ENCODE measurements at places on chromosomes 1 and 21.

DNA sequence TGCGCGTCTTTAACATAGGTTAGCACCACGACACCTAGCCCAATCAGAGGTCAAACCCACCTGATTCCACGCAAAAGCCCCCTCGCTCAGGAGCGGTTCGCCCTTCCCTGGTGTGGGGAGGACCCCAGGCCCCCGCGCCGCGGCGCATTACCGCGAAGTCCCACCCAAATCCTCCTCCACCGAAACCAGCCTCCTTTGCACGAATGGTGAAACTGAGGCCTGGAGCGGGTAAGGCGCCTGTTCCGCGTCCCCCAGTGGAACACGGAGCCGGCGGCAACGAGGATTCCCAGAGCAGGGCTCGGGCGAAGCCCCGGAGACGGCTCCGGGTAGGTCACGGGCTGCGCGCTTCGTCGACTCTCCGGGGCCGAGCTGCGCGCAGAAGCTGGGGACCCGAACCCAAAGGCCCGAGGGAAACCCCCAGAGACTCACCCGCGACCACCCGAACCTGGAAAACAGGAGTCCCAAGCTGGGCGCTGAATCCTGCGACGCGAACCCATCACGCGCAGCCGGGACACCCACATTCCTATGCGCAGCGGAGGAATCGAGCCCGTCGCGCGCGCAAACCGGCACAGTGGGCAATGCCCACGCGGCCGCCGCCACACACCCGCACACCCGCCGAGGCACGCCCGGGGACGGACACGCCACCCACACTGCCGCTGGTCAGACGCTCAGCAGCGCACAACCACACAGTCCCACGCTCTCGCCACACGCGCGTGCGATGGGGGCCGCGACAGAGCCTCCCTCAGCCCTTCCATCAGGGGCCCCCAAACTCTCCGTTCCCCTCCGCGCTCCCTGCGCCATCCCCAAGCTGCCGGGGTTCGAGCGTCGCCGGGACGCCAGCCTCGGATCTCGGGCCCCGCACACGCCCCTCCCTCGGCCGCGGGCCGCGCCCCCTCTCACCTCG lies 507 bp downstream of the GLIS1 start:
- no peak for DNase-seq

DNA sequence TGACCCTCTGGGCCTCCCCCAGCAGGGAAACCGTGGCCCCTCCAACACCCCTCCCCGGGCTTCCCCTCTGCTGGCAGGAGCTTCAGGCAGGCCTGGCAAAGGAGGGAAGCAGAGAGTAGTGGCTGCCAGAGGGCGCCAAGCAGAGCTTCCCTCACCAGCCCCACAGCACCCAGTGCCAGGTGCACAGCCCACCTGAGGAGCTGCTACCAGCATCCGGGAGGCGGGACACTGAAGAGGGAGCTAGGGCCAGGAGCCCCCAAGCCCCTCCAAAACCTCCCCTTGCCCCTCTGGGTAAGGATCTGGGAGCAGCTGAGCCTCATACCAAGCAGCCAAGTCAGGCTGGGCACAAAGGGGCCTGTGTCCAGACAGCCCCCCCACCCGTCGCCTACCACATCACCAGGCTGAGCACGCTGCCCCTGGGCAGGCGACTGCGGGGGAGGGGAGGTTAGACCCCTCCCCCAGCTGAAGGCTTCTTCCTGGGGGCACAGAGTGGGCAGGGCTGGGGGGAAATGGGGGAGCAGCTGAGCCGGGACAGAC lies 19.6 kb downstream of the CCDC24 start:
- DNase-seq = no peak

- no peak for DNase-seq
Measured at GRCh38 chr21:29555601-29556000, 256.9 kb downstream of the BACH1 start.

- DNase-seq = no peak
Measured at GRCh38 chr1:40224040-40224439, 23.7 kb upstream of the TMCO2 start.

- DNase-seq = no peak
Measured at GRCh38 chr21:39319251-39319756, 5.9 kb upstream of the BRWD1 start.

DNA sequence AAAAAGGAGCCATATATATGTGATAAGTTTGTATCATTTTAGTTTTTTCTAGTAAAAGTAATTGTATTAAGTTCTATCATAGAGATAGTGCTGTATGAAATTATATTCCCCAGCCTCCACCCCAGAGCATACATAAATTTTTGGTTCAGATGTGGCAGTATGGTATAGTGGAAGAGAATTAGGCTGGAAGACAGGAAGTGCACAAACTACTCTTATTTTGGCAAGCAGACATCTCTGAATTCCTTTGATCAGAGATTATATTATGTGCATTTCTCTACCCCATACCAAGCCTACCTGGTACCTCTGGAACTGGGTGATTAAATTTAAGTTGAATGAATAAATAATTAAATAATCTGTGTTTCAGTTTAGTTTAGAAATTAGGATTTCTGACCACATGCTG lies 55.9 kb downstream of the FNBP1L start:
- DNase-seq = no peak

DNA sequence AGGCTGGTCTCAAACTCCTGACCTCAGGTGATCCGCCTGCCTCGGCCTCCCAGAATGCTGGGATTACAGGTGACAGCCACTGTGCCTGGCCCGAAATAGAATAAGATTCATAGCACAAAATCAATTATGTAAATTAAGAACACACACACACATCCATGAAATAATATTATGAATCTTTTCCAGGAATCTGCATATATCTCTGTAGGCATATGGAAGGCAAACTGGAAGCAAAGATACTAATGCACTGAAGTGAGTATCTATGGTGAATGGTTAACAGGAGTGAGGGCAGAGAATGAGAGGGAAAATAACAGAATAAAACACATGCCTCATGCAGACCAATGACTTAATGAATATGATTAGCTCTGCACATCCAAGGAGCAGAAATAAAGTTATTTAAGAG lies 61.6 kb upstream of the ATP2B4 start:
- no peak for DNase-seq

DNA sequence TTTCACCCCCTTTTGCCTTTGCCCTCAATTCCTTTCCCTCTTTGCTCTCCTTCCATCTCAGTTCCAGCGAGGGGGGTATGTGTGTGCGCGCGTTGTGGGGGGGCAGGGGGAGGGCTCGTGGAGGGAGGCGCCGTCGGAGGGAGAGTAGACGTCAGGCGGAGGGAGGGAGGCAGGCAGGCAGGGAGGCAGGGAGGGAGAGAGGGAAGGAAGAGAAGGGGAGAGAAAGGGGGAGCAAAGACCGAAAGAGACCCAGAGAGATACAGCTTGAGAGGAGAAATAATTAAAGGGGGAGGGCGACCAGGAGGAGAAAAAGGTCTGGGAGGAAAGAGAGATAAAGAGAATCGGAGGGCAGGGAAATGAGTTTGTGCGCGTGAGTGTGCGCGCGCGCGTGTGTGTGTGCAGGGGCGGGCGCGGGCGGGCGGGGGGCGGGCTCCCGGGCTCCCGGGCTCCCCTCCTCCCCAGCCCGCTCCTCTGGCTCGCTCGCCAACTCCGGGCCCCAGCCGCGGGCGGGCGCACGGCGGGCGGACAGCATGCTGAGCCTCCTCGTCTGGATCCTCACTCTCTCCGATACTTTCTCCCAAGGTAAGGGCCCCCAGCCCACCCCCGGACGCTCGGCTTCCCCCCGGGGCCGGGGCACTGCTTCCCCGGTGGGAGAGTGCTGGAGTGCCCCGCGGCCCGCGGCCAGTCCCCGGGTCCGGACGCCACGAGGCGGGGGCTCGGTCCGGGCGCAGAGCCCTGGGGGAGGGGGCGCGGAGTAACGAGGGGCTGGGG lies at the start of gene KIRREL1:
Gene KIRREL1 (plus strand): TSS at position 499 of the 771 bp plus-strand sequence. CDS start 32 bp downstream, at position 531.
- DNase-seq = peak; percentile 40

DNA sequence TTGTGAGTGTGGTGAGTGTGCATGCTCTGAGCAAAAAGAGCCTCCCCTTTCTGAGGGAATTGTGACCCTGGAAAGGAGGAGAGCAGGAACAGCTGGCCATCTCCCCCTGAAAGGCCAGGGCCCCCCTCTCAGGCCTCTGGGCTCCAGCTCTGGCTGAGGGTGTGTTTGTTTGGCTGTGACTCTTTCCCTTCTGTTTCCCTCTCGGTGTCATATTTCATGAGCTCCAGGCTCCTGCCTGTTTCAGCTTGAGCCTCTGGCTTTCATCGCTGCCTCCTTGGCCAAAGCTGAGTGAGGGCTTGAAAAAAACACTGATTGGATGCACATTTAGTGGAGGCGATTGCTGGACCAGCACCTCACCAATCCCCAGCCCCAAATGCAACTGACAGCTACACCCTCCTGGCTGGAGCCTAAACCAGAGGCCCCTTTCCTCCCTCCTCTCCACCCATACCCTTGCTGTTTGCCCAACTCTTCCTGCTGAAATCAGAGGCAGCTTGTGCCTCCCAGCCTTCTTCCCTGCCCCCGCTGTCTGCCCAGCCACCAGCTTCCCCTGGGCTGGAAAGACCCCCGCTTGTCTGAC lies 64.1 kb downstream of the DDR2 start:
- peak; percentile 71 for DNase-seq

- DNase-seq = no peak
Measured at GRCh38 chr1:115530407-115530806, 111.4 kb upstream of the VANGL1 start.
